ENCODE measurements at places on chromosomes 13 and 19.

GRCh38 chr13:109919715-109920375 is 133.5 kb upstream of the IRS2 start:
- DNase-seq: no peak

GRCh38 chr13:113076681-113077401 is 28.8 kb upstream of the F7 start:
- DNase-seq: no peak

DNA sequence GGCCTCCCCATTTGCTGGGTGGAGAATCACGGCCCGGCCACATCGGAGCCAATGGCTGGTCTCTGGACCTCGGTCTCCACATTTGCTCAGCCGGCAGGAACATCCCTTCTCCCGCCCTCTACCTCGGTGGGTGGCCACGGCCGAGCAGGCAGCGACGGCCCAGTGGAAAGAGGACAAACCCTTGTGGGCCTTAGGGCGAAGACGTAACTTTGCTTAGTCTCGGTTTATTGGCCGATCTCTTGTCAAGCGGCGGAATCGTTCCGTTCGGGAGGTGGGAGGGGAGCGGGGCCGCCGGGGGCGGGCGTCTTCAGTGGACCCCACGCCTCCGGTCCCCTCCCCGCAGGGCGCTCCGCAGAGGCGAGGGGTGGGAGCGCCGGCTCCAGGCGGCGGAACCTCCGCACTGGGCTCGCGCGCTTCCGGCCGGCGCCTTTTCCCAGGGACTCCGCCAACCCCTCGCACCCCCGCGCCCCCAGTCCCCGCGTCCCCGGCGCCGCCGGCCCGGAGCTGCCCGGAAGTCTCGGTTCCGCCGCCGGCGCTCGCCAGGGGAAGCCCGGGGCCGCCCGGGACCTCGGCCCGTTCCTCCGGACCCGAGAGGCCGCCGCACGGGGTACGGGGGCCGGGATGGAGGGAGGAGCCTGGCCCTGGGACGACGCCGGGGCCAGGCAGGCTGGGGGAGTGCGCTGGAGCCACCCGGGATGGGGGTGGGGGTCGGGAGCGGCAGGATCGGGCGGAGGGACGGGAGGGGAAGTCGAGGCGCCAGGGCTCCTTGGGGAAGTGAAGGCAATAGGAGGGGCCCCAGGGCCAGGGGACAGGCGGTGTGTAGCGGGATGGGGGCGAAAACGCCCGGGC is at the start of gene ZNF580:
TSS of gene ZNF580 (plus strand) at position 426 of the 849 bp plus-strand sequence. CDS start 1,507 bp downstream, outside the sequence.
- no peak for DNase-seq

- DNase-seq: no peak
Measured at GRCh38 chr13:51879133-51879532, 17.4 kb downstream of the CCDC70 start.

GRCh38 chr13:98800078-98800477 is 47.6 kb upstream of the SLC15A1 start:
- DNase-seq: no peak

DNA sequence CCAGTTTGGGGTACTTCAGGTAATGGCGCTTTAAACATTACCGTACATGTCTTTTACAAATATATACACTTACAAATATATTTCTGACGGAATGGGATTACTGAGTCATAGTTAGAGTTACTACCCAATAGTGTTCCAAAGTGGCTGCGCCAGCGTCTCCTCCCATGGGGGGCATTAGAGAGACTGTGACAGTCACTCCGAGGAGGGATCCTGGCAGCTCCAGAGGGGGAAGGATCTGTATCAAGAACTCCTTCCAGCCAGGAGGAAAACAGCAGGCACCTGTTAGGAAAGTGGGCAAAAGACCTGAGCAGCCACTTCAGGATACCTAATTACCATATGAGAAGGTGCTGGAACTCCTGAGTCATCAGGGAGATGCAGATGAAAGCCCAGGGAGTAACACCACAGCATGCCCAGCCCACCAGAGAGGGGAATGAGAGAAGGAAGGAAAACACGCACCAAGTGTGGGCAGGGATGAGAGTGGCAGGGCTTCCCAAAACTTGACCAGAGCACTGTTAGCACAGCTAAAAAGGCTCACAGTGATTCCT is 52.9 kb downstream of the SLC7A9 start:
- peak; percentile 46 for DNase-seq

DNA sequence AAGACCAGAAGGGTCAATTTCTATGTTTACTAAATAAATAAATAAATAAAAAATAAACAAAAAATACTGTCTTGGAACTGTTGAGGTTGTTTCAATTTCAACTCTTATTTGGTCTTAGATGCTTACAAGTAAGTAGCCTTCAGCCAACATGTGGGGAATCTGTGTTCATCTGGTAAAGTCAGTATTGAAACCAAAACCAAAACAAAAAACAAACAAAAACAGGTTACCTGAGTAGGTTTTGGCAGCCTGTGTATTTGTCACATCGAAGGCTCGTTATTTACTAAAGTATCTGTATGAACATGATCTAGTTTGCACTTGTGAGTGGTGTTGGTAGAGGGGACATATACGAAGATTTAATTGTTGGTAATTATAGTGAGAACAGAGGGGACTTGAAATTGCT is 471.5 kb downstream of the SLITRK5 start:
- no peak for DNase-seq

DNA sequence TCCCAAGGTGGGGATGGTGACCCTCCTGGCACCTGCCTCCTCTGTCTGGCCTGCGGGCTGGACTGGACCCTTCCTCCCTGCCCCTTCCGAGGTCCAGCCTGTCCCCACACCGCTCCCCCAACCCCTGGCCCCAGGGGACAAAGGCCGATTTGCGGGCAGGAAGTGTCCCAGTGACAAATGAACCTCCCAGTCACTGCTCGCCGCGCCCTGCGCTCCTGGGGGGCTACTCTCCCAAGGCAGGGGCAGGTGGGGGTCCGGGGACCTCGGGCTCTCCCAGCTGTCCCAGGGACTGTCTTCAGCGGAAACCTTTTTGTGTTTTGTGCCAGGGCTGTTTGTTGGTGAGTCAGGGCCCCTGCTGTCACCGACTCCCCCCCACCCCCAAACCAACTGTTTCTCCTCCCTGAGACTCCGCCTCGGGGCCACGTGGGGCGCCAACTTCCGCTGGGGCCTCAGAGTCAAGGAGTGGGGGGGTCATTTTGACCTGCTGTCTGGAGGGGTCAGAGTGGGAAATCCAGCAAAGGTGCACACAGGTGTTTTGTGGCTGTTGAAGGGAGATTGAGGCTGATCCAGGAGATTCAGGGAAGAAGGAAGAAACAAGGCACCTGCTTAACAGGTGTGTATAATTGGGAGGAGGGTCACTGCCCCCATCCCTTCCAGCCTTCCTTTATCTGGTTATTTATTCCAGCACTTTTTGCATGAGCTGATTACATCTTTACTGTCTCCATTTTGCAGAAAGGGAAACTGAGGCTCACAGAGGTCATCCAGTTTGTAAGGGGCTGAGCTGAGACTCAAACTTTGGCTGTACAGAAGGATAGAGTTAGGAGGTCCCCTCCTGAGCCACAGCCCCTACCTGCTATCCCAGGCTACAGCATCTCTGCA is 831 bp downstream of the PGPEP1 start:
- DNase-seq: no peak

DNA sequence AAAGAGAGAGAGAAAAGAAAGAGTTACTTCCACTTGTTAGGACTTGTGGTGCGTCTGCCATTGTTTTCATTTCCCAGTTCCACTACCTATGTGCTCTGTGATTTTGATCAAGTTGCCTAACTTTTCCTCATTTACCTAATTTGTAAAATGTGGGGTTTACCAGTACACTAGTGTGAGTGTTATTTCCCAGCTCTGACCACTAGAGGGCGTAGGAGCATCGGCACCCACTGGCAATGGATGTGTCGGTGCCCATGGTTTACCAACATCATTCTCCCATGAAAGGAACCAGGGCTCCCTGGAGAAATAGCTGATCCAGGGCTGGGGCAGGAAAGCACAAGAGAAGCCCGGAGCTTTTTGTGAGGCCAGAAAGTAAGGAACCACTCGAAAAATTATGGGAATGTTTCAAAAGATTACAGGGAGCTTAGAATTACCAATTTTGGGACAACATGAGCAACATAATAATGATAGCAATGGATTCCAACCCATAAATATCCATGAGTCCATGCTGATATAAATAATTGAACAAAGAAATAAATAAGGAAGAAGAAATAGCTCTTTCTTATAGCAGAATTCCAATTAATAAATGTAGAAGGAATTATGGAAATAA is 15.1 kb upstream of the CEACAM4 start:
- DNase-seq: peak; percentile 6

DNA sequence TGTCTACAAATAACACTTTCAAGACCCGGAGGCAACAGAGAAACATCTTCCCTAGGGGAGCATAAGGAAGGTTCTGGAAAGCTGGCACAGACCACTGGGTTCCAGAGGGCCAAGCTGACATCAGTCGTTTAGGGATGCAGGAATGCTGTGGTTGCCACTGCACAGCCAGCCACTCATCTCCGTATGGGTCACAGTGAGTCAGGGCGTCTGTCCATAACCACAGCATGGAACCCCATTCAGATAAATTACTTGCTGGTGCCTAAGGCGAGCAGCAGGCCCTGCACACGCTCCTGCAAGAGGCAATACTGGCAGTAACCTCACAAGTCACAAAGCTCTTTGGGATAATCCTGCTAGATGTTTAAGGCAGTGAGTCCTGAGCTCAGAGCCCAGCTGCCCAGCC is 140.9 kb upstream of the UBL3 start:
- peak; percentile 1 for DNase-seq

DNA sequence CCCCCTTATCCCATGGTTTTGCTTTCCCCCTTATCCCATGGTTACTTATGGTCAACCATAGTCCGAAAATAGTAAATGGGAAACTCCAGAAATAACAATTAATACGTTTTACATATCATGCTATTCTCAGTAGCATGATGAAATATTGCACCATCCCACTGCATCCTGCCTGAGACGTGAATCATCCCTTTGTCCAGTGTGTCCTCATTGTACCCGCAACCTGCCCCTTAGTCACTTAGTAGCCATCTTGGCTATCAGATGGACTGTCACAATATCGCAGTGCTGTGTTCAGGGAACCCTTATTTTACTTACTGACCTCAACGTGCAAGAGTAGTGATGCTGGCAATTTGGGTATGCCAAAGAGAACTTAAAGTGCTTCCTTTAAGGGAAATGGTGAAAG is 10.5 kb upstream of the NBEA start:
- no peak for DNase-seq

DNA sequence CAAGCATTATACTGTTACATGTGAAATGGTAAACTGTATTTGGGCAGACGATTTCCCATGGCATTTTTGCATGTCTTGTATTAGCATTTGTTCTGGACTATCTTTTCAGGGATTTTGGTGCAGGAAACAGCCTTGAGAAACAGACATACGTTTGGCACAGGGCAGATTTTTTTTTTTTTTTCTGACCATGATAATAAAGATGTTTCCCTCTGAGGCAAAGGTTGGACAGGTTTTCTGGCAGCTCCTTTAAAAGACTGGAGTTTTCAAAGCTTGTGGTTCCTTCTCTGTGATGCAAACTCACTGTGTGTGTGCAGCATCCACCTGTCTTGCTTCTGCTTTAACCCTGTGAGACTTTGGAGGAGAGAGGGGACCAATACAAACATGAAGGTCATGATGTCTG is 63.0 kb downstream of the NBEA start:
- DNase-seq: no peak

DNA sequence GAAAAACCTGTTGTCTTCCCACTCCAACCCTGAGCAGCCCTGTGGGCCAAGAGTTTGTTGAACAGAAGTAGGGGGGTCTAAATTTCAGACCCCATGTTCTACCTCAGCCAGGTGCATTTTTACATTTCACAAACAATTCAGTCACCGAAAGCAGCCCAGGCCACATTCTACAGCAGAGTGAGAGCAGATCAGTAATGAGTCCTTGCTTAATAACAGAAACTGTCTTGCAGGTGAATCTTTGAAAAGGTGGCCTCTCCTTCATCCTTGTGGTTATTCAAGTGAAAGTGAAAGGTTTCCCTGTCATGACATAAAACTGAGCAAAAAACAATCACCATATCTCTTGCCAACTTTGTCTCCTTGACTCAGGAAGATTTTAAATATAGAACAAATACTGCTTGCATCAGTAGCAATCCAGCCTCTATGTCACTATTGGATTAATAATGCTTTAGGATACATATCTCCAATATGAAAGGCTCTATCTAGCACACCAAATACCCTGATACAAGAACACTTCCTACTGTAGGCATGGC is 670.2 kb downstream of the DIAPH3 start:
- no peak for DNase-seq

Measured in NT2/D1 (cell line).